NCI-H146 (cell line): ENCODE measurements at places on chromosomes 3 and 15.

DNA sequence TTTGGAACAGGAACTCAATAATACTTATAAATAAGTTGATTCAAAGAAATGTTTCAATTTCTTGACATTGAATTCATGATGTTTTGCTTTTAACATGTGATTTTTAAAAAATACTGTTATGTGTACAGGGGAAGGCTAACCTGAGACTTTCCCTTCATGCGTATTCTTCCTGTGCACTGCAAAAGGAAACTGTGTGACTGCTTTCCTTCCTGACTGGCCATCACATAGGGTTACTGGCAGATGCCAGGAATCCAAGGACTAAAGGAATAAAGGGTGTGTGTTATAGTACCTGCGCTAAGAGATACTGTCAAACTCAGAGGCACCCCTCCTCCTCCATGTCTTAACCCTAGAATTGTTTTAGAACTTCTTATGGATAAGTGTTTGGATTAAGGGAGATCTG, 236.0 kb downstream of the UBE2E2 start:
- DNase-seq, result no peak

- peak; percentile 77 for DNase-seq
These were observed 318.4 kb upstream of the TRIM42 start for GRCh38 chr3:140359233-140359995.

DNA sequence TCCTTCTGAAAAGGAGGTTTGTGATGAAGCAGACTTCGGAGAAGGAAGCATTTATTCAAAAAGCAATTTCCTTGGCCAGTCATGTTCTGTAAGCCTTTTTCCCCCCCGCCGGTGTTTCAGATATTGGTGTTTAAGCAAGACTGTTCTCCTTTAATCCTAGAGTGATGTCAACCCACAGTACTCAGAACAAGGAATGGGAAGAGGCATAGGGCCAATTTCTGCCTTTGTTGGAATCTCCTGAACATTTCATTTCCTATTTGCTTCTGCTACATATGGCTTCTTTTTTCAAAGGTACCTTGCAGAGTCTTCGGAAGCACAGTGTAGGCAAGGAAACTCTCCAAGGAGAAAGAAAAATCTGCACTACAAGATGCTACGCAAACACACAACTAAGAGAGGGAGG, 713.1 kb upstream of the CFAP20DC start:
- no peak for DNase-seq

DNA sequence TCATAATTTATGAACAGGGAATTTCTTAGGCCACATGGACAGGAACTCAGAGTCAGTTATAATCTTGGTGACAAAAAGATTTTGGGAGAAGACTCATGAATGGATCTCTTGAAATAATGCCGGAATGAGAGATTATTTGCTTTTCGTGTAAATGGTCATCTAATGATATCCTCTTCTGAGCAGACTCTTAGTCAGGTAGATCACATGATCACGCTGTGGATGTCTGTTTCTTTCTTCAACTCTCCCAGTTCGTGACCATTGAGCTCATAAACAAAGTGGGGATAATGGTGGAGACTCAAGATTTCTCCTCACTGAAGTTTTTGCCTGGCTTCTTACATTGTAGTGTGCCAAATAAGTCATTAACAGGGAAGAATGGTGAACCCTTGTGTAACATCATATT, 133.1 kb upstream of the CBLB start:
- DNase-seq, result no peak

- DNase-seq, result peak; percentile 39
These were observed 18.8 kb upstream of the PLXND1 start for GRCh38 chr3:129625072-129625874.

- no peak for DNase-seq
These were observed 5.1 kb downstream of the INSYN1 start for GRCh38 chr15:73747847-73748590.

DNA sequence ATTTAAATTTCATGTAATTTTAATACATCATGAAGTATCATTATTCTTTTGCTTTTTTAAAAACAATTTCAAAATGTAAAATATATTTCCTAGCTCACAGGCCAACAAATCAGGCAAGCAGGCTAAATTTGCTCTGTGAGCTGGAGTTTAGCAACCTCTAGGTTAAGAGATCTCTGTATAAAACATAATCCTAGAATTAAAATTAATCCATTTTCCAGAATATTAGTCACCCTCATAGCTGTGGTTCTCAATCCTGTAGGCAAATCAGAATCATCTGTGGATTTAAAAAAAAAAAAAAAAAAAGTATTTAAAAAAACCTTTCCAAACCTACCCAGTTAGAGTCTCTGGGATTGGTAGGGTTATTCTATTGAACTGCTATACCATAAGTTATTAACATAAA, 209.7 kb downstream of the MINAR1 start:
- DNase-seq, result no peak

DNA sequence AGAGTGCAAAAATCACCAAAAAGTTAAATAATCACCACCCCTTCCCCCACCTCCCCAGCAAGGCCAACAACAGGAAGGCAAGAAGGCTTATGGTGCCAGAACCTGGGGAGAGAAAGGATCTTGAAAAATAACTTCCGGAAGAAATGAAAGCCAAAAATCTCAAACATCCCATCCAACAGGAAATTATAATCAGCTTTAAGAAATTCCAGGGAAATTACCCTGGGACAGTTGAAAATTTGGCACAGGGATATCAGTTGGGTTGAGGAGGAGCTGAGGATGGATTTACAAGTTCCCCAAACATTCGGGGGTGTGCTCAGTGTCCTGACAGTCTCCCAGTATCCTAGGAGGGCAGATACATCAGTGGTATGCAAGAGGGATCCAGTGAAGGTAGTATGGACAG, 82.7 kb downstream of the POLR2M start:
- no peak for DNase-seq

GRCh38 chr3:10374311-10374710, 53.4 kb upstream of the SEC13 start:
- no peak for DNase-seq

DNA sequence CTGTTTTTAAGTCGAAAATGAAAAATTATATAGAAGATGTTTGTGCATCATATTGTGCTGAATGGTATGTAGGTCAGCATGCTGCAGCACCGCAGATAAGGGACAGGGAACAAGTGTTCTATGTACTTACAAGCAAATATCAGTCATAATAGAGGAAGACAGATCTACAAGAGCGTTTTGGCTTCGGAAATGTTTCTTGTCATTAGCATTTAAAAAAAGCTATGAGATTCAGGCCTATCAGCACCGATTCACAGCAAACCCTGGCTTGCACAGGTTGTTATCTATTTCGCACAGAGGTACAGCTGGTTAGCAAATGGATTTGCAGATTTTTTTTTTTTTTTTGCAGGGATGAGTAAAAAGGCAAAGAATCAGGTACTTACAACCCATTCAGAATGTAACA, 204.2 kb upstream of the TBC1D5 start:
- no peak for DNase-seq

- no peak for DNase-seq
These were observed 90.2 kb upstream of the LINGO1 start for GRCh38 chr15:77722759-77723460.

DNA sequence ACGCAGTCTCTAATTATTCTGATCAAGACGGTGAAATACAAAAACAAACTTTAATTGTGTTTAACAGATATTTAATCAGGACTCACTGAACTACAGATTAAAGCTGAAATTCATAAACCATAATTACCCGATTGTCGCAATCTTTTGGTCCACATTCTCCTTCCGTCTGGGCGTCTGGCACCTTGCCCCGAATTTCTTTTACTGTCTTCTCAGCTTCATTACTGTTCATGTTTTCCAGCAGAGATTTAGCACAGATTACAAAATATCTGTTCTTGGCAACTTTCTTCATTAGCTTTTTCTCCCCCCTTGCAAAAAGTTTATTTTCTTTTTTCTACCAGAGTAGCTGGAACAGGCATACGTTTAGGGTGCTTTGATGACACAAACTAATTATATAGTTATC, 271.4 kb downstream of the TIGIT start:
- DNase-seq, result no peak

DNA sequence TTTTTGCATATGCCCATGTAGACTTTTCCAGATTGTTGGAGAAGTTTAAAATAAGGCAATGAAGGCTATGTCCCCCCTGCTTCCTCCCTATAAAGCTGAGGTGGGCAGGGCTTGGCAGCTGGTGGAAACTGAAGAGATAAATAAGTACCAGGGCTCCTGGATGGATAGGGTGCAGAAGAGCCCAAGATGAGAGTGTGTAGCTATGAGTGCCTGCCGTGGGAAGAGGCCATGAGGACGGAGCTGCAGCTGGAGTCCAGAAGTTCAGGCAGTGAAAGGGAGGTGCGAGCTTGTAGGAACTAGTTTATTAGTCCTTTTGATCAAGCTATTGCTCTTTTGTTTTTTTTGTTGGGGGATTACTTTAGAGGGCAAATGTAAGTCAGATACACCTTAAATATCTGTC, 52.4 kb downstream of the PHLDB2 start:
- DNase-seq, result no peak

GRCh38 chr3:158355623-158356588, 215.1 kb upstream of the MLF1 start:
- DNase-seq, result no peak

DNA sequence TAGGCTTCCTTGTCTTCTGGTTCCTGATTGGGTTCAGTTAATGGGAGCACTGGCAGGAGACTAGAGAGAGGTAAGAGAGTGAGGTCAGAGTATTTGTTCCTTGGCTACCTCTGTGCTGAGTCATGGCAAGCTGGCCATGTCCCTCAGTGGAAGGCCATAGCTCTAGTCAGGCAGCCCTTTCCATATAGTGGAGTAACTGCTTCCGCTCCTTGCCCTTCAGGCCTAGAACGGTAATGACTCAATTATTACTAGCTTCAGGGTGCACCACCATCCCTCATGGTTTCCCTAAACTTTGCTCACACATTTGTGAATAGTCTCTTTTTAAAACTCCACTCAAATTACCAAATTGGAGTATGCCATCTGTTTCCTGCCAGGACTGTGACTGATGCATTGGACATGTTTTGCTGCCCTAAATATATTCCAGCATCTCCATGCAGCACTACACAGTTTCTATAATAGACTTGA, 10.5 kb upstream of the ANO10 start:
- DNase-seq, result no peak

GRCh38 chr3:193761969-193762368, 169.0 kb downstream of the OPA1 start:
- DNase-seq, result no peak

DNA sequence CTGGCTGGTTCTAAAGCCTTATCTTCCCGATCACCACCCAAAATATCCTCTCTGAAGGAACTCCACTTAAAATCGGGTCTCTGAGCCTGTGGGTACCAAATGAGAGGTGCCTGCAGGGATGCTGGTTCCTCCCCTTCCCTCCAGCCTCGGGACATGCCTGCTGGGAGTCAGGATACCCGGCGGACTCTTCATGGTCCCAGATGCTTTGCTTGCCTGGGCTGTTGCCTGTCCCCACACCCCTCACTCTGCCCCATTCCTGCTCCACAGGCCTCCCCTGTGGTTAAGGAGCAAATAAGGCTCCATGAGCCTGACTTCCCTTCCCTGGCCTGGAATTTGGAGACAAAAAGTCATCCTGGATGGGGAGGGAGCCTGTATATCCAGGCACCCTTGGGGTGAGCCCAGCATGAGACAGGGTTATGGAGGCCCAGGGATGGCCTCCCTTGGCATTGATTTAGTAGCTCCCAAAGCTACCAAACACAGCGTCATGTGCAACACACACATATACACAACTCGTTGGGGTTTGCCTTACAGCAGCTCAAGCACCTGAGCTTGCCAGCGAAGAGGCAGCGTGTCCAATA, 12.3 kb upstream of the CORO2B start:
- no peak for DNase-seq

- peak; percentile 38 for DNase-seq
These were observed 30.1 kb downstream of the ZDHHC19 start for GRCh38 chr3:196181127-196181546.

DNA sequence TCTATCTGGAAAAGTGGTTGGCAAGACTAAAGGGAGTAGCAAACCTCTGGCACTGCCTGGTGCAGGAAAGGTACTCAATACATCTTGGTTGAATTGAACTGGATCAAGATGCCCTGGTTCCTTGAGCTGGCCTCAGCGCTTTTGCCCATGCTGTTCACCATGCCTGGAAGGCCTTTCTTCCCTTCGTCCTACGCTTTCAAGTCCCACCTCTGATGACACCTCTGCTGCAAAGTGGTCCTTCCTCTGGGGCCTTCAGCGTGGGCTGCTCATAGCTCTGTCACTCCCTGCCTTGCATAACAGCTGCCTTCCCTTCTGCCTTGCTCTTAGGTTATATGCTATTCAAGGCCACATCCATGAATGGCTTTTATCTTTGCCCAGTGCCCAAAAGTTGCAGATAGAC, 23.0 kb downstream of the ITGA11 start:
- DNase-seq, result no peak

- no peak for DNase-seq
These were observed 414.4 kb upstream of the ALCAM start for GRCh38 chr3:104952146-104952972.

DNA sequence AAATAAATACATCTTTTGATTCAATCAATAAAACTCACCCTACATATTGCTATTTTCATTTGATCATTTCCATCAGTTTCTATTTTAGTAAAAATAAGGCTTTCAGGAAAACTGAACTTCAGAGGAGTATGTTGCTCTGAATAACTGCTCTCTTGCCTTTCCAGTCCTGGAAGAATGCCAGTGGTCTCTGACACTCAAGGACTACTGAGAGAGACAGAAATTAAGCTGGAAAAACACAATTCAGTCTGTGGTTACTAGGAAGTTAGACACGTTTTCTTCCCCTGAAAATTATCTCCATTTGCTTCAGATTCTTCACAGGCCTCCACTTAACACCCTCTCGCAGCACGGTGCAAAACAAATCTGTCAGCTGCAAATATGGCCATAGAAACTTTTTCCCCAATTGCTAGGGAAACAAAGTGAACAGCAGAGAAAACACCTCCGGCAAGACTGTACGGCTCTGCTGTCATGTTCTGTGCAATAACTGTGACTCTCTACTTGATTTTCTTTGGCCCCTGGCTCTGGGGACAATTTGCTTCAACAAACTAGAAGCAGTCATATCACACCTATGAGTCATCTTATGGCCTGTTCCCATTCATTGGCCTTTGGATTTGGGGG, 353.0 kb downstream of the MAGI1 start:
- no peak for DNase-seq

DNA sequence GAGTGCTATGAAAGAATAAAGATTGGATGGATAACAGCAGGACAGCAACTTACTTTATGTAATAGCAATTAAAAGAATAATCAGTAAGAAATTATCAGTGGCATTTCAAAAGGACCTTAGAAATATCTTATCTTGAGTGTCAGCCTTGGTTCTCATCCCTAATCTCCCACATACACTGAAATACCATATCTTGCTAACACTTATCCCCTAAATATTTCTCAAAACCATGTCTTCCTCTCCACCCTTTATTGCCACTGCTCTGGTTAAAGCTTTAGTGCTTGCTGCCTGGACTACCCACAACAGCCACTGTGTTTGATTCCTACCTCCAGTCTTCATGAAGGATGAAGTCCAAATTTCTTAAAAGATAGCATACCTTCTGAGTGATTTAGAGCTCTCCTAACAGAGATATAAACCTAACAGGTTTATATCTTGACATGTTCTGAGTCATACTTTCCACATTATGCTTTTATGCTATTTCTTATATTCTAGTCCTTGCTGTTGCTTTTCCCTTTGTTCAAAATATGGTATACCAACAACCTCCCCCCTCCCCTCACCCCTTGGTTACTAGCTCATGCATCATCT, 202.8 kb downstream of the RSRC1 start:
- no peak for DNase-seq
